Activated T-cell treated with anti-CD3 and anti-CD28 coated beads, Interleukin-2, amount 50 U/mL, for 48 hours (primary cell): ENCODE measurements at places on chromosomes 6 and 20.
A peak's percentile ranks its signal among the peaks of the same experiment; 100 is the strongest.

- DNase-seq: peak; percentile 66
These were observed 12.9 kb upstream of the WFDC2 start for GRCh38 chr20:45456632-45457031.

GRCh38 chr6:16705081-16705993 lies 55.9 kb downstream of the ATXN1 start:
- no peak for DNase-seq

DNA sequence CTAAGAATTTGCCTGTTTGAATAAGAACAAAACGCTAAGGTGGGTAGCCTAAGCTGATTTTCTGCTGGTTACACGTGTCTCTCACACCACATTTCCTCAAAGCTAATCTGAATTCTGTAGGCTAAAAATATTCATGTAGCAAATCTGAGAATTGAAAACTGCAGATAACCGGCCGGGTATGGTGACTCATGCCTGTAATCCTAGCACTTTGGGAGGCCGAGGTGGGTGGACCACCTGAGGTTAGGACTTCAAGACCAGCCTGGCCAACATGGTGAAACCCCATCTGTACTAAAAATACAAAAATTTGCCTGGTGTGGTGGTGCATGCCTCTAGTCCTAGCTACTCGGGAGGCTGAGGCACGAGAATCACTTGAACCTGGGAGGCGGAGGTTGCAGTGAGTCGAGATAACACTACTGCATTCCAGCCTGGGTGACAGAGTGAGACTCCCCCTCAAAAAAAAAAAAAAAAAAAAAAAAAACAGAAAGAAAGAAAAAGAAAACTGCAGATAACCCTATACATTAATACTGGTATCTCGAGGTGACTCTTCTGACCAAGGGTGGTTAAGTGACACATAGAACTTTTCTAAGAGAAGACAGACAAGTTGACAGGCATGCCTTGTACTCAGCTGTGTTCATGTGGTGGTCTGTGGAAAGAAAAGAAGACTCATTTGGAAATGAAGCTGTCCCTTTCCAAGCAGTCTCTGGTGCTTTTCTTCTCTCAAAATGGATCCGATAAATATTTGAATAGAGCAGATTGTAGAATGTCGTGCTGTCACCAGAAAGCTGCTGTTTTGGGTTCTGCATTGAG lies 24.7 kb upstream of the ASXL1 start:
- peak; percentile 78 for DNase-seq

- no peak for DNase-seq
These were observed 46.4 kb upstream of the LAMP5 start for GRCh38 chr20:9467995-9468394.

- no peak for DNase-seq
These were observed 61.3 kb downstream of the PTPN1 start for GRCh38 chr20:50571466-50571865.

DNA sequence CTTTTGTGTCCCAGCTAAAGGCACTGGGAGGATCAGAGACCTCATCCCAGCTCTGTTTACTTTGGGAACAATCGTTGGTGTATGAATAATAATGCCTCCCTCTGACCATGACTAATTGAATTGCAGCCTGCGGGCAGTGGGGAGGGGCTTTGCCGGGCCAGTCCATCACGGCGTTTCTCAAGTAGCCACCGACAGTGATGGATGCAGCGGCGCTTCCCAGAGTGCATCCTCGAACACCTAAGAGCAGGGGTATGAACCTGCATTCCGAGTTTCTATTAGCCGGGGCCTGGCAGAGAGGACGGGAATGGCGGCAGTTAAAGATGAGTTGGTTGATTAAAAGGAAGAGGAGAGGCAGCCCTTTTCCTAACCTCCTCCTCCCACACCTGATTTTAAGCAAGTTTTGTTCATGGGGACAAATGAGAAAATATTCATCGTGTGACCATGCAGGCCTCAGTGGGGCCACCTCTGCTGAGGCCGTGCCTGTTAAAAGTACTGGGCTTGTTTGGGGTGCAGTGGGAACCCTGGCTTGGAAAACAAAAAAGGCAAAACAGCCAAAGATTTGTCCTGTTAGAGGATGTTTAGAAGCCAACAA lies 154.1 kb downstream of the FOXA2 start:
- DNase-seq: no peak

DNA sequence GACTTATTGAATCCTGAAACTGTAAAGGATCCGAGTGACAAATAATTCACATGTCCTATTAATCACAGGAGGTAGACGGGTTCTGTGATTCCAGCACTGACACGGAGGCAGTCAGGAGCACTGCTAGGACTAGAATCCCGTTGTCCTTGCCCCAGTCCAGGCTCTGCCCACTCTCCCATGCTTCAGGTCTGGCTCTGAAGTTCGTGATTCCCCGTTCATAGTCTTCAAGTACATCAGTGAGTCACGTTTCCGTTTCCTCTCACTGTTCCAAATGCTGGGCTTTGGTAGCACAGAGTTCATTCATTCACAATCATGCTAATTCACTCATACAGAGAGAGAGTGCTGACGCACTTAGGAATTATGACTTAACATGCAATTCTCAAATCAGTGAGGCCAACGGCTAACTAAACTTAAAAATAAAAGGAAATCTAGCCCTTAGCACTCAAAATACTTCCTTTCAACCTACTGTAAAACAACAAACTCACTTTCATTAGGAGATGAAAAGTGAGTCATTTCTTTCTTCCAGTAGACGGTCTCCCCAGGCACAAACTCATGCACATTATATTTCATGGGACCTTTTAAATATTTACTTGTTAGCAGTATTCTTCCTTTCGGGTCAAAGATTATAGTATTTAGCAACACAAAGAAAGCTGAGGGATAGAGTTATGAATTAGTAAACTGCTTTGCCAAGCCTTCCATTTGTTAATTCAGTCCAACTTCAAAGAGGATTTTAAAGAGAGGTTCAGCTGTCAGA lies 94.0 kb upstream of the NHSL1 start:
- DNase-seq: peak; percentile 52

DNA sequence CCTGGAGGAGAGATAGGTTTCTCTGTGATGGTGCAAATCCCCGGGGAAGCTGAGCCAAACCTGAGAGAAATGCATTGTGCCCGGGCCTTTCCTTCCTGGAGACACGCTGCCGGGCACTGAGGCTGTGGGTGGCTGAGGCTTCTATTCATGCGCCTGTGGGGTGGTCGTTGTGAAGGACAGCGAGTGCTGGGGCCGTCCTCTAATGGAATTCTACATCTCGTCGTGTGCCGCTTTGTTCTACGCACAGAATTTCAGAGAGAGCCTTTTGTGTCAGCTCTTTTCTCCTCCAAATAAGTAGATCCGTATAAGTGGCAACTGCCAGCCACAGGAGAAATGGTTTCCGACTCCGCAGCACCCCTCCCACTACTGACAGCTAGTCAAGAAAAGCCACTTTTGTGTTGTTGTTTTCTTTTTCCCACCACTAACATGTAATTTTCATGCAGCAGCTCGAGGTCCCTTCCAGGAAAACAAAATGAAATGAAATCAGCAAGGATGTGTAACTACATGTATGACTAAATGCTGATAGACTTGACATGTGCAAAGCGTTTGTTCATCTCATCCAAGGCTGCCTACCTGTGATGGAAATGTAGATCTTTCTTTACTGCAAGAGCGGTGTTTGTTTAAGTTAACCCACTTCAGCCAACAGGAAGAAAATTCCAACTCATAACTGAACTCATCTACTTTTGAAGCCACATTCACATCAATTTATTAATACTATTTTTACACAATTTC lies 26.4 kb upstream of the PXDC1 start:
- DNase-seq: no peak

DNA sequence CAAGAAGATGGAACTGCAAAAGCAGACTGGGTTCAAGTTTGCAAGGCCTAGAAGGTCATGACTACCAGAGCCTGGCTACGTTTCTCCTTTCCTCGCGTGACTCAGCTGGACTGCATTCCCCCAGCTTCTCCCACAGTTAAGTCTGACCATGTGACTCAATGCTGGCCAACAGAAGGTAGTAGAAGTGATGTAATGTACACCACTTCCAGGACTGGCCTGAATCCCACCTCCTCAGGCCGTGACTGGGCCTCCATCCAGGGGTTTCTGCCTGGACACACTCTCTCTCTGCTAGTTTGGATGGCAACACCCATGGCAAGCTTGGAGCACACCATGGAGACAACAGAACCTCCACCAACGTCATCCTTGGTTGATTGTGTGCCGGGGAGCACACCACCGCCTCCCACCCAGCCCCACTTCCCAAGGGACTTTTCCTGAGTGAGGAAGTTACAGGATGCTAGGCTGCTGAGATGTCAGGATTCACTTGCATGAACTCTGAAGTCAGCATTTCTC lies 112.0 kb upstream of the CDYL start:
- no peak for DNase-seq

DNA sequence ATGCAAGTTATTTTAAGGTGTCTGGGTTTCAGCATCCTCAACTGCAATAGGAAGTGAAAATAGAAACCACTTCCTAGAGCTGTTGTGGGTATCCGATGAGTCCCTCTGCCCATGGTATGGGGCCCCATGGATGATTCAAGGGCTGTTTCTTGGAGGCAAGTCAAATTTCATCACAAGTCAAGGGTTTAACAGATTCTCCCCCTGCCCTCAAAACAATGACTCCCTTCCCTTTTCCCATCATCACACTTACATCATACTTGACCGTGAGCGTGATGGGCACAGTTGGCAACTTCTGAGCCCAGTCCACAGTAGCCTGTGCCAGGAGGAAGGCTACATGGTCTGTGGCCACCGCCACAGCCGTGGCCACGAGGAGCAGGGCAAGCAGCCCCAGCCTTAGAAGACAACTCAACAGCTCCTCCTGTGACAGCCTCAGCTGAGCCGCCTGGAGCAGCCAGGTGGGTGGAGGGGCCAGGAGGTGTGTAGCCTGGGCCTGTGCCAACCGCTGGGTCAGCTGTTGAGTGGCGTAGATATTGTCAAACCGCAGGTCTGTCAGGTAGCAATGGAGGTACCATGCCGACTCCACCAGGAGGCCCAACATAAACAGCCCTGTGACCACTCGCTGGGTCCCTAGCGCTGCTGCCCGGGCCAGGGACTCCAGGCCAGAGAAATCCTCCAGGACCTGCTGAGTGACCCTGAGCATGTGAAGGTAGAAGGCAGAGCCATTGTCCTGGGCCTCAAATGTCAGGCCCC lies 5.2 kb downstream of the OCSTAMP start:
- peak; percentile 59 for DNase-seq

GRCh38 chr6:110419028-110419739 lies 3.8 kb upstream of the DDO start:
- DNase-seq: no peak

DNA sequence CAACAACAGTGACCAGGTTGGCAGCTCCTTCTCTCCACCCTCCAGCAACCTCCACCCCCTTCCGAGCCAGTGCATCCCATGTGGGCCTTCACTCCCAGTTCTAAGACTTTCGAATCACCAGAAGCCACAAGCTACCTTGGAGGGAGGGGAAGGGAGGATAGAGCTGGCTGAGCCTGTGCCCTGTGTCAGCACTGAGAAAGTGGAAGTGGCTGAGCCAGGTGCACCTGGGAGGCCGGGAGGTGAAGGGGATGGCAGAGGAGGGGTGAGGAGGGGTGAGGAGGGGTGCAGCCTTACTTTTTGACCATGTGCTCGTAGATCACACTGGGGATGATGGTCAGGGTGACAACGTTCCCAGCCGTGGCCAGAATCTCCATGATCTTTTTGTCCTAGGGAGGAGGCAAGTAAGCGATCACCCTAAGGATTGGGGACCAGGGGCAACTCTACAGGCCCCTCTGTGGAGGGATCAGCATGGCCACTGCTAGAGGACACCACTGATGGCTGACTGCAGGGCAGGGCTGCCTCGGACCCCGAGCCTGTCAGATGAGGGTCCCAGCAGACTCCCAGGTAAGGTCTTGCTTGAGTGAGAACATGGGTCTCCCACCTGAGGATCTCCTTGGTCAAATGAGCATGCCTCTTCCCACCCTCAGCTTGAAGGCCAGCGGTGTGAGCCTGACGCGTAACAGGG lies 18.3 kb downstream of the SDCBP2 start:
- no peak for DNase-seq

- no peak for DNase-seq
These were observed 629.3 kb downstream of the GRIK2 start for GRCh38 chr6:102022803-102023202.

DNA sequence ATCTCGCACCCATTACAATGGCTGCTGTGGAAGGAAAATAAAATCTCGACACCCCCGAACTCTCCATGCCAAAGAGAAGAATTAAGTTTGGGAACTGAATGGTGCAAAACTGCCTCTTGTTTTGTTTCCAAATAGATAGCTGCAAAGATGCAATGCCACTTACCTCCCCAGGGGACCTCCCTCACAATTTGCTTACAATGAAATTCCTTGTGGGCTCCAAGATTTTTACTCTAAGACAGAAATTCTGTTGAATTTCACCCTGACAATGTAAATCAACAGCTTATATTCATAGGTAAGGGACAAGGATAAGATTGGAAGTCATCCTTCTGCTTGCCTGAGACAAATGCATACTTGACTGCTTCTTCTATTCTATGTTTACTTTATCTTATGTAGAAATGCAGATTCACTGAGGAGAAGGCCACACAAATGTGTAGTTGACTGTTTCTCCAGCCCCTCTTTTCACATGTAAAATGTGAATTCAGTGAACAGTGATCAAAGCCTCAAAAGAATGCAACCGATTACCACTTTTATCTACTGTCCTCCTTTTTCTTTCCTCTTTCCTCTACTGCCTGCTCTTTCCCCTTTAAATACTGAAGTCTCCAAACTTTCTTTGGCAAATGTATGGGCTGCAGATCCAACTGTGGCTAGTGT lies 36.6 kb downstream of the ADGRF4 start:
- no peak for DNase-seq

- no peak for DNase-seq
These were observed 125.6 kb downstream of the GRM4 start for GRCh38 chr6:34020278-34020677.

GRCh38 chr6:4320860-4321259 lies 185.5 kb upstream of the ECI2 start:
- no peak for DNase-seq

DNA sequence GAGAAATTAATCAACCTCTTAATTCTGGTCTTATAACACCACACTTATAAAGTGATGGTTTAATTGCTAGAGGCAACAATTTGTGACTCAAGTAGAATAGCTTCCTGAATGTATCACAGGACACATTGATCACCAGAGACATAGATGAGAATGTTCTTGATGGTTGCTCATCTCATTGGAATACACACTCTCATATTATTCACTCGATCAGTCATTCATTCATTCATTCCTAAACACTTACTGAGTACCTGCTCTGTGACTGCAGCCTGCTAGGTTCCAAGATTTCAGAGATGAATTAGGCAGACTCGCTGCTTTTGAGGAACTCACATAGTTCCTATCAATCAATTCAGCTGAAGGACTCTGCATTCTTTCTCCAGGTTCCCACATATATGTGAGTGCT lies 365.1 kb upstream of the SOX4 start:
- no peak for DNase-seq

DNA sequence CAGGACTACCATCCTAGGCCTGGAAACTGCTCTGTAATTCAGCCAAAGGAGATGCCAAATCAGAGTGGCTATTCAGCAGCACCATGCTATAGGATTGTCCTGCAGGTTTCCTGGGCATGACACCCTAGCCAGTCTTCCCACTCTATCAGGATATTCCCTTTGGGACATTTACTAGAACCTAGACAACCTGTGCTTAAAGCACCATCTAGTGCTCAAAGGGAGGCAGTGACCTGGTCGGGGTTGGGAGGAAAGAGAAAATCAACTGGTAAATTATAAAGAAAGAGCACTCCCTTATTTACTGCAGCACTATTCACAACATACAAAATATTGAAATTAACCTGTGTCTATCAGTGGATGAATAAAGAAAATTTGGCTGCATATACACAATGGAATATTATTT lies 67.2 kb upstream of the SMLR1 start:
- DNase-seq: no peak
